ENCODE measurements at places on chromosomes 6 and 20.

DNA sequence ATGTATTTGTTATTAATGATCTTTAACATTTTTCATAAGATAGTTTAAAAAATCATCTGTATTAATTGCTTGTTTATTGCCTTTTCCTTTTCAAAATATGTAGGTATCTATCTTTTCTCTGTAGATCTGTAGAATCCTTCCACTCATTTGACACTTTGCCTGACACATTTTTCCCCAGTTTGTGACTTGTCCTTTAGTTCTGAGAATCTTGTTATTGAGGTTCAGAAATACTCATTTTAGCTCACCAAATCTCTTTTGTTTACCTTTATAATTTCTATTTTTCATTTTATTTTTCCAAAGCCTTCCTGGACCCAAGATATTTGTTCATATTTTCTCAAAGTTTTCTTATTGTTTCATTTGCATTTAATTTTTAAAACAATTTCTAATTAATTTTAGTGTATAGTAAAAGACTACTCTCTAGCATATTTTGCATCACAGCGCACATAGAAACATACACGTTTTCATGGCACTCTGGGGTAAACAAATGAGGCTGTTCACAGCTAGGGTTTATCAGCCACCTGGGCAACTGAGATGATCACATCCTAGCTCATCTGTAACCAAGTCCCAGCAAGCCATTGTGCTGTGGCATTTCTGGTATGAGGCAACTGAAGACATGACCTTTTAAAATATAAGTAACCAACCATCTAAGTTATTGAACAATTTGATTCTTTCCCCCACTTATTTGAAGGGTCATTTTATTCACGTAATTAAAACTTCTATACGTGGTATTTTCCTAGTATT is 275.7 kb downstream of the ADGB start:
- no peak for DNase-seq

DNA sequence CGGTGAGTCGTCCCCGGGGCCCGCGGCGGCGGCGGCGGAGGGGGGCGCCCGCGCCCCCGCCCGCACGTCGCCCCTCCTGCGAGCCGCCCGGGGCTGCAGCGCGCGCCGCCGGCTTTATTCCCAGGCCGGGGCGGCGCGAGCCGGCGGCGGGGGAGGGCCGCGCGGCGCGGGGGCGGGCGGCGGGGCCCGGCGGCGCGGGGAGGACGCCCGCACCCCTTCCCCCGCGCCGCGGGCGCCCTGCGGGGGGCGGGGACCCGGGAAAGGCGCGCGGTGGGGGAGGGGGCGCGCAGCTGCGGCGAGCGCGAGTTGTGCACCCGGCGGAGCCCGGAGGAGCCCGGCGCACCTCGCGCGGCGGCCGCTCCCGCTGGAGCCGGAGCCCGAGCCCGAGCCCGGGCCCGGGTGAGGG is 646 bp downstream of the HMGA1 start:
- no peak for DNase-seq

DNA sequence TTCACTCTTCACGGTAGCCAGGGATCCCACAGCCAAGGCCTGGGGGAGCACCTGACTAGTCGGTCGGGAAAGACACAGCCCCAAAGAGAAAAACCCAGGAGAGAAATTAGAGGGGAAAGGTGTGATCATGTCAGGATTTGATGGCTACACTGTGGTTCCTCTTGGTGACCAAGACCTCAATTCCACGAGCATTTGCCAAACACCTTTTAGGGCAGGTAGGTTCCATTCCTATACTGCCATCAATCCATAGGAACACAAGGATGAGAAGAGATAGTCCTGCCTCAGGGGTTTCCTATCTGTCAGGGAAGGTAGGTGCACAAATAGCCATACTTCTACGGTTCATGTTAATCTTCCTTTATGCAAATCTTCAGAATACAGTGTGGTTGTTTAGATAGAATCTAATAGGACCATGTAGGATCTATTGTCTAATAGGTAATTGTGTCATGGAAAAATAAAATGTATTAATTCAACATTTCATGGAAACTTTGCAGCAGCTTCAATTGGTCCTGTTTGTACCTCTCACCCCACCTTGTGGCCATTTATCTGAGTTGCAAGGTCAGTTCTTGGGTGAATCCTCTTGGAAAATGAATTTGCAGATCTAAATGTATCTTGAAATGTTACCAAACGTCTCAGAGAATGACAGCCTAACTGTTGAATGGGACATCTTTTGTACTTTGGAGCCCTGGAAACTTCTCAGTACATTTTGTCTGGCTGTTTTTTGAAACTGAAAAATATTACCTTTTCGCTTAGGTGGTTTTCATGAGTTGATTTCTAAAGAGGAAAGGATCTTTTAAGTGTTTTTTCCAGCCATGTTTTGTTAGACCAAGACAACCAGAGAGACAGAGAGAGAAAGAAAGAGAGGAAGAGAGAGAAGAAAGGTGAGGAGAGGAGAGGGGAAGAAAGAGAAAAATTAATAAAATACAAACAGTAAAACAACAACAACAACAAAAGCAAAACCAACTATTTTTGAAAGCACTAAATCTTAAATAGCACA is 33.7 kb upstream of the IYD start:
- peak; percentile 69 for DNase-seq

- peak; percentile 43 for DNase-seq
Observed at GRCh38 chr20:34528921-34529297, 12.7 kb downstream of the DYNLRB1 start.

DNA sequence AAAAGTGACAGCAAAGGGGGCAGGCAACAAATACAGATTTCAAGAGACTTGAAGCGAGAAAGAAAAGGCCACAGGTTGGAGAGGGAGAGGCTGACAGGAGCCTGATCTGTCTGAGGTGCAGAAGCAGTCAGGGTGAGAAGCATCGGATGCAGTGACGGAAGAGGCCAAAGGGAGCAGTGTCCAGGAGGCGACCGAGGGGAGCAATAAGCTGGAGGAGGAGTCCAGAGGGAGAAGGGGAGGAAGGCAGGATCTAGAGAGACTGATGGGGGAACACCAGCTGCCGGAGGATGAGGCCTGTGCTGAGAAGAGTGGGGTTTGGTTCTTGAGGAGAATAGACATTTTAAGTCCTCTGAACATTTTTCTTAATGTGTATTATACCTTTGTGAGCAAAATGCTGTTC is 23.8 kb downstream of the FARS2 start:
- DNase-seq, result no peak

DNA sequence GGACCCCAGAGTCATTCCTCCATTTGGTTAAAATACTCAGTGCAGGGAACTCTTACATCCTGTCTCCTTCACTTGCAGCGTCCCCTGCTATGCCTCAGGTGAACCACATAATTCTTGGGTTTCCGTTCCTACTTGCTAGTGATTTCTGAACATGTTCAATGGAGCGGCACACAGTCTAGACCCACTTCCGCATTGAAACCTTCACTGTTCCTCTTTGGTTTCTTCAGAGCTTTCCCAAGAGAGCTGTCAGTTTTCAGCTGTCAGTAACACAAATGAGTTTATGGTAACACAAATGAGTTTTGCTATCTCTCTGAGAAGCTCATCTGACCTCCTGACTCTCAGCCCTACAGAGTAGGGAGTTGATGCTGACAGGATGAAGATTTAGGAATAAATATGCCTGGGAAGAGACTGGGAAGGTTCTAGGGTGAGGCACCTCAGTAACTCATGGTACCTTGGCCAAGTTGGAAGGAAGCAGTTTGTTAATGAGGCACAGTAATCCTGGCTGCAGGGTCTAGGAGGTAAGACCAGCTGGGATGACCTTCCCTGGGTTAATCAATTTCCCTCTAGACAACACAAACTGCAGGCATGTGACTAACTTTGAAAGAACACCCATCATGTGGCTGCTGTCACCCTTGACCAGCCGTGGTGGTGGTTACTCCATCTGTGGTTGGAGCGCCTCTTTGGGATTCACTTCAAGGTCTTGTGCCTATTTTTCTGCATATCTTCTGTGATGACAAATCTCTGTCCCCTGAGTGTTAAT is 5.4 kb downstream of the SYS1 start:
- DNase-seq, result no peak

DNA sequence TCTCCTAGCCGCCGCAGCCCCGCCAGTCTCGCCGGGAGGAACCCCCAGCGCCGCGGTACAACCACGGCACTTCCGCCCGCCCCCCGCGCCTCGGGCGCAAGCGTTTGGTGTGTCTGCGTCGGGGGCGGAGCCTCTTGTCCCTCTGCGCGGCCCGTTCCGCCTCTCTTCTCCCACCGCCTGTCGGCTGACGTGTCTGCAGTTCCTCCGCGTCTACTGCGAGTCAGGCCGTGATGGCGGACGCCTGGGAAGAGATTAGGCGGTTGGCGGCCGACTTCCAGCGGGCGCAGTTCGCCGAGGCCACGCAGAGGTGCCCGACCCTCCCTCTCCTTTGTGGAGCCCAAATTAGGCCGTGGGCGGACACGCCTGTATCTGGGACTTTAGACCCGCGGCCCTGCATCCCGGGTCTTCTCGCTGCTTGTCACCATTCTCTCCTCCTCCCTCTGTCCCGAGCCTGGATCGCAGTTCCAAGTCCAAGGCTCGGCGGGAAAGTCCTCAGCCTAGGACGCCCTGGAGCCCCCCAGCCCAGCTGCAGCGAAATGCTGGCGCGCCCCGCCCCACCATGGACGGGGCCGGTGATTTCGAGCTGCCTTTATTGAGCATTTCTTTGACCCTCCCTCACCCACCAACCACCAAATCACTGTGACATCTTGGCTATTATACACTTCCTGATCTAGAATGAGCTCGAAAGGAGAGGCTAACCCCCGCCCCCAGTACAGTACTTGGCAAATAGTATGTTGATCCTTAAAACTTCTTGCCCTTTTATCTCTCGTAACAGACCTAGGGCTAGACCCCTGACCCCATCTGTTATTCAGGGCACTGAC is at the start of gene UFL1:
UFL1 (plus strand) TSS at position 163 of the 821 bp plus-strand sequence; CDS start at position 231, 68 bp downstream.
- peak; percentile 93 for DNase-seq

GRCh38 chr6:32982084-32982701 is 13.8 kb downstream of the BRD2 start:
- DNase-seq, result peak; percentile 66

DNA sequence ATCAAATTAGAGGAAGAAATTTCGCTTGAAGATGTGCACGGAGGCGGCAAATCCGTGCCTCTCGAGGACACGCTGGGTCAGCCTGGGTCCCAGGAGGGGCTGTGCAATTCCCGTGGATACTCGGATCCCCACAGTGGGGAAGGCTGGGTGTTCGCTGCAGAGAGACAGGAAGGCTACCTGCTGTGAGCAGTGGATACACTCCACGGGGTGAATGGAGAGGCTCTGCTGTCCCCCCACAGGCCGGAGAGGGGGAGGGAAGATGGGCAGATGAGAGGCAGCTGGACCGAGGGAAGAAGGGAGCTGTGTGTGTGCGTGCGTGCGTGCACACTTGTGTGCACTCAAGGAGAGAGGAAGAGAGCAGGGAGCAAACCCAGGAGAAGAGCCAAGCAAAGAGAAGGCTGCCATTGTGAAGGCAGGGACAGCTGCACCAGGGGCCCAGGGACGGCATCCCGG is 57.3 kb downstream of the SULF2 start:
- DNase-seq, result no peak

DNA sequence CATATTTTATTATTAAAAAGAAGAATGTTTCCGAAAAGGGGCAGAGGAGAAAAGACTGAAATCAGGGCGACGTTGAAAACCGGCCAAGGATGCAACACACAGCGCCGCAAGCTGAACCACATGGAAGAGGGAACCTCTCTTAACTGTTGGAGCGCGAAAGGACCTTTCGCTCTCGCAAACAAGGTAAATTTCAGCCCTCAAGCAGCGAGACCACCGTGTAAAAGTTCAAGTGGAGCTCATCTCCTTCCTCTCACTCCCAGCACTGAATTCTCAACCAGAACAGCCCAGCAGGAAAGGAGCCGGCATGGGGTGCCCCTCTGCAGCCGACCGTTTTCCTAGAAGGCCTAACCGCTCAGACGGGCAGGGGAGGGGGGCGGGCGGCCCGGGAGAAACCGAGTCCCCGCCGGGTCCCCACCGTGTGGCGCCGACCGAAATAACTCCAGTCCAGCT is 621 bp downstream of the GPR63 start:
- DNase-seq, result peak; percentile 21

DNA sequence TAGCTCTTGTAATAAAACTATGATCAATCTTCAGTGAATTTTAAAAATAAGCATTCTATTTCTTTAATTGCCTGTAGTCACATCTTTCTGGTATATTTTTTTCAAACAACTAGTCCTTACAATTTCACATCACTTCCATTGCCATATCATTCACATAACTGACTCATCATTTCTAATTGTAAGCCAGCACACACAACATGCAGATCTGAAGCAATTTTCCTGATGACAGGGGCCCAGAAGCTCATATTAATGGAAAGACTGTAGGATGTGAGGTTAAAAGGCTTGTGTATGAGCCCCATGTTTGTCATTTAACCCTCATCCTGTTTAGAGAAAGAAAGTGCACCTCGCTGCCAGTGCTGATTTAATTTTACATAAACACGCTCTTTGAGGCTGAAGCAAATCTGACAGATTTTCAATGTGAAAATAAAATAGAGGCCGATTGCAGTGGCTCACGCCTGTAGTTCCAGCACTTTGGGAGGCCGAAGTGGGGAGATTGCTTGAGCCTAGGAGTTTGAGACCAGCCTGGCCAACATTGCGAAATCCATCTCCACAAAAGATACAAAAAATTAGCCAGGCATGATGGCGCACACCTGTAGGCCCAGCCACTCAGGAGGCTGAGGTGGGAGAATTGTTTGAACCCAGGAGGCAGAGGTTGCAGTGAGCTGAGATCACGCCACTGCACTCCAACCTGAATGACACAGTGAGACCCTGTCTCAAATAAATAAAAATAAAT is 40.1 kb upstream of the LTV1 start:
- DNase-seq, result no peak

DNA sequence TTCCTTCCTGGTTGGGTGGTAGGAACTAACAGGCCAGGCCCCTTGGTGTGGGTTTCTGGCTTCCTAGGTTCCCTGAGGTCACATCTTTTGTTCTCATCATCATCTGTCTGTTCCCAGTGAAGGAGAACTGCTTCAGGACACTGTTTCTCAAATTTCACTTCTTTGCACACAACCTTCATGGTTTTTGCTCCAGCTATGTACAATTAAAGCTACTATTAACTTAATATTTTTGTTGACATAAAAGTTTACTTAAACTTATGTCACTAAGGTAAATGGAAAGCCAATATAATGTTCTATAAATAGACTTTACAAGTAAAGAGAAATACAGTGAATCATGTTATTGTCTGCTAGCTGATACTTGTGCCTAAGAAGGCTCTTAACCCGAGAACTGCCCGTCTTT is 120.7 kb upstream of the KCNG1 start:
- DNase-seq, result no peak

GRCh38 chr20:43658069-43658722 is 8.7 kb upstream of the MYBL2 start:
- peak; percentile 24 for DNase-seq

GRCh38 chr6:169862892-169863525 is 111.6 kb downstream of the ERMARD start:
- DNase-seq, result no peak

GRCh38 chr6:159726918-159727716 is at the start of gene WTAP:
Gene WTAP, plus strand, starts transcription at chr6:159727506. Its CDS starts 8,760 bp downstream, at chr6:159736266.
- peak; percentile 95 for DNase-seq

All from cerebellar cortex (tissue), 1 donor.